Hematopoietic multipotent progenitor cell treated with erythropoietin and hydrocortisone succinate and interleukin-3 and kit ligand, for 6 days (in vitro differentiated cells): ENCODE measurements at places on chromosomes 1 and 21.

DNA sequence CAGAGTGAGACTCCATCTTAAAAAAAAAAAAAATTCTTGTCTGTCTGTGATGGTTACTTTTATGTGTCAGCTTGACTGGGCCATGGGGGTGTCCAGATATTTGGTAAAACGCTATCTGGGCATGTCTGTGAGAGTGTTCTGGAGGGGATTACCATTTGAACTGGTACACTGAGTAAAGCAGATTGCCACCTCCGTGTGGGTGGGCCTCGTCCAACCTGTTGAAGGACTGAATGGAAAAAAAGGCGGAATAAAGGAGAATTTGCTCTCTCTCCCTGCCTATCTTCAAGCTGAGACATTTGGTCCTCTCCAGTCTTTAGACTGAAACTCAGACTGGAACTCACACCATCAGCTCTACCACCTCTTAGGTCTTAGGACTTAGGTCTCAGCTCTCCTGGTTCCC, 82.8 kb downstream of the MIS18A start:
- DNase-seq = no peak

GRCh38 chr1:75394386-75395139, 216.4 kb downstream of the SLC44A5 start:
- DNase-seq = no peak

- no peak for DNase-seq
These were observed 78.6 kb upstream of the ACTL8 start for GRCh38 chr1:17676387-17677060.

- no peak for DNase-seq
These were observed 832.7 kb downstream of the BRINP3 start for GRCh38 chr1:189644970-189645369.

GRCh38 chr1:14064649-14065442, 364.9 kb downstream of the PRDM2 start:
- DNase-seq = no peak
